ENCODE measurements at places on chromosomes 2 and 18.

DNA sequence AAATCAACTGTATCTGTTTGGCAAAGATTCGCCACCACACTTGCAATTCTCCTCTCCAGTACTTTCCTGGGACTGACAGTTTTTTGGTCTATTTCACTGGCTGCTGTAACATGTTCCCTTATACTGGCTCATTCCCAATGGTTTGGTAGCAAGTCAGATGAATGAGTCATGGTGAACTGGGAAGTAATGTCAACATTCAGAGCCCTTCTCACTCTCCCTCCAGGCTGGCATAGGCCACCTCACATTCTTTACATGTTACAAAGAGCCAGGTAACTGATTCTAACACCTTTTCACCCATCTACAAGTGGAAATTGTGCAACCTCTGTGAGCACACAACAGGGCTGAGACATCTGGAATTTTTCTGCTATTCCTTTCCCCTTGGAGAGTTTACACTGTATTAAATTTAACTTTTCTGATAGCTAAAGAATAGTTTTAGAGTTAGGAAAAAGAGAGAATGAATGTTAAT is 111.3 kb upstream of the TLK1 start:
- H3K4me3 ChIP-seq = peak overlapping the region; percentile 42
- H3K27me3 ChIP-seq = no peaks in the 10 kb centered on the region
- DNase-seq = peak; percentile 98

GRCh38 chr2:71672826-71673795 is 219.8 kb downstream of the DYSF start:
- no peak overlapping the region for H3K4me3 ChIP-seq
- no peak overlapping the region for H3K27ac ChIP-seq
- no peak for DNase-seq
- H3K4me1 ChIP-seq = no peaks in the 10 kb centered on the region

GRCh38 chr2:196289000-196289399 is 117.6 kb upstream of the STK17B start:
- no peak overlapping the region for H3K27ac ChIP-seq
- H3K4me1 ChIP-seq = peaks cover 24% of the 10 kb centered on the region
- no peak overlapping the region for H3K4me3 ChIP-seq
- no peaks in the 10 kb centered on the region for H3K27me3 ChIP-seq

- no peaks in the 10 kb centered on the region for H3K4me1 ChIP-seq
- H3K27ac ChIP-seq = no peak overlapping the region
- H3K27me3 ChIP-seq = peaks cover 23% of the 10 kb centered on the region
- H3K4me3 ChIP-seq = no peak overlapping the region
- DNase-seq = no peak
- no peaks in the 10 kb centered on the region for H3K36me3 ChIP-seq
These were observed 130.0 kb upstream of the GPC1 start for GRCh38 chr2:240305369-240305962.
